Fibroblast of the aortic adventitia (primary cell): ENCODE measurements at places on chromosomes 12 and 14. TPM values are rescaled to one million over a fixed set of nuclear protein-coding genes. Genes with fewer than 3 reads are reported as not detected.

DNA sequence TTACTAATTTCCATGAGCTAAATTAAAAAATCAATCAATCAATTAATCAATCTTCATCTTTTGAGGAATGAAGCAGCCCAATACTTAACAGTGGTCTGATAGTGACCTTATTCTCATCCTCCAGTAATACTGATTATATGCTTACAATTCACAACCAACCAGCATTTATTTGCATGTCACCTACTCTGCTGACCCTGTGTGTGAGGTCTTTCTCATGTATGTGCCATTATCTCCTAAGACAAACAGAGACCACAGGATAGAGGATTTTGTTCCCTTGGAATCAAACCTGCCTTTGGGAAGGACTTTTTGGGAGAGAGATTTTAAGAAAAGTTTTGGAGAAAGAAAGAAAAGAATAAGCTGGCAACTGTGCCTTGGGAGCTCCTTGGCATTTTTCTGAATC, 197.2 kb downstream of the NRXN3 start:
- DNase-seq: no peak

Gene NOVA1
- 2.7 and 16.9 TPM in 2 replicates for total RNA-seq

Gene RPL10L
- not detected in 2 replicates for total RNA-seq

DNA sequence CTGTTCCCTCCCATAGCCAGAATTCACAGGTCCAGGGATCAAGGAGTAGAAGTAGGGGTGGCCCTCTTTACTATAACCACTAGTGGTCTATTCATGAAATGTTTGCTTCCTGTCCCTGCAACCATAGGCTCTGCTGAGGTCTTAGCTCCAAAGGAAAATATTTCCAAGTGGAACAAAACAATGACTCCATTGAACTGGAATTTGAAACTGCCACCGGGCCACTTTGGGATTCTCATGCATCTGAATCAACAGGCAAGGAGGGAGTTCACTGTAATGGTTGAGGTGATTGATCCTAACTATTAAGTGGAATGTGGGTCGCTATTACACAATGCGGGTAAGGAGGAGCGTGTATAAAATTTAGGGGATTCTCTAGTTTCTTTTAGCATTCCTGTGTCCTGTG, 197.0 kb downstream of the ETNK1 start:
- peak; percentile 0 for DNase-seq

Gene TOMM20L
- total RNA-seq: not detected in 2 replicates
